Pancreas (tissue), 10 donors: ENCODE measurements at places on chromosomes 5 and 9. TPM values are rescaled to one million over a fixed set of nuclear protein-coding genes. Genes with fewer than 3 reads are reported as not detected.

The MARCOL gene
- not detected for polyA plus RNA-seq

DNA sequence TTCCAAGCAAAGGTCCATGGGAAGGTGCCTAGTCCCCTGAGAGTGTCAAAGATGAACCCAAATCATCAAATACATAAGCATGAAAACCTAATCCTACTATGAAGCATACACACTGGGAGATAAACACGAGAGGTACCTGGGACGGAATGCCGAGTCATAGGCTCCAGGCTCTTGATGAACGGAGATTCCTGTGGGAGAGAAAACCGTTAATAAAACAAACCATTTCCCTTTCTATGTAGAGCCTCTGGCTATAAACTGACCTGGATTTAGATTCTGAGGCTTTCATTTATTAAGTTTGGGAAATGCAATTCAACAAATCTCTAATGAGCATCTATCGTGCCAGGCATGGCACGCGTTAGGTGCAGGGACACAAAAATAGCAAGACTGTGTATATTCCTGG, 206.4 kb upstream of the IL12B start:
- no peak for DNase-seq

- no peak for DNase-seq
Observed at GRCh38 chr5:78607864-78608263, 40.7 kb downstream of the LHFPL2 start.

- no peak for DNase-seq
Observed at GRCh38 chr9:125511789-125512660, 195.0 kb downstream of the MAPKAP1 start.

DNA sequence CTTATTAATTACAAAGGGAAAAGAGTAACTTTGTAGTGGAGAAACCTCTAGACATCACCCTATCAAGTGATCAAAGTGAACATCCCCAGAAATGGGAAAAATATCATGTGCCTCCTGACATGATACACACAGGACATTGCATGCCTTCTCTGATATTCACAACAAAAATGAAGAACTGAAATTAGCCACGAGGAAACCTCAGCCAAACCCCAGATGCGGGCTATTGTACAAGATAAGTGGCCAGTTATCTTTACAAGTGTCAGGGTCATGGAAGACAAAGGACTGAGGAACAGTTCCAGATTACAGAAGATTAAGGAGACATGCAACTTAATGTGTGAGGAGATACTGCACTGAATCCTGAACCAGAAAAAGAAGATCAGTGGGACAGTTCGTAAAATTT, 23.8 kb upstream of the NPM1 start:
- no peak for DNase-seq

GRCh38 chr9:128405780-128406171, 14.9 kb upstream of the CERCAM start:
- no peak for DNase-seq

- no peak for DNase-seq
Observed at GRCh38 chr5:137712139-137712667, 23.7 kb downstream of the KLHL3 start.

- no peak for DNase-seq
Observed at GRCh38 chr5:527646-528628, 3.7 kb upstream of the SLC9A3 start.

- DNase-seq = no peak
Observed at GRCh38 chr9:128470560-128470959, 14.8 kb downstream of the ODF2 start.

- no peak for DNase-seq
Observed at GRCh38 chr5:2007878-2008501, 125.3 kb upstream of the IRX4 start.

DNA sequence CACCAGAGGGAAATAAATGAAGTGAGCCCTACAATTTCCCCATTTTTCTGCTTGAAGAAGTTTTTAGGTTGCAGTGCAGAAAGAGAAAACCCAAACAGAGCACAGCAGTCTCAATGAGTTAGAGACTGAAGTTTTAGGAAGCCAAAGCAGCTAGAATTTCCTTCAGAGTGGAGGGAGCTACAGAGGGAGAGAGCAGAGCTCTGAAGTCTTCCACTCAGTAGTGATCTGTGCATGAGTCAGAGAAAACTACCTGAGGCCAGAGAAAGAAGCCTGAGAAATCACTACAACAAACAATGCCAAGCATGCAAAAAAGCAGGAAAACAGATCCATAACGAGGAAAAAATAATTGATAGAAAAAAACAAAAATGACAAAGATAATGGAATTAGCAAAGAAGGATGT, 17.9 kb upstream of the NDUFB6 start:
- DNase-seq = no peak

The FSD1L gene
- 1.4 TPM for polyA plus RNA-seq

GRCh38 chr9:129225815-129226214, 47.8 kb upstream of the IER5L start:
- DNase-seq = no peak

GRCh38 chr5:158458086-158458485, 599.1 kb upstream of the CLINT1 start:
- DNase-seq = no peak

DNA sequence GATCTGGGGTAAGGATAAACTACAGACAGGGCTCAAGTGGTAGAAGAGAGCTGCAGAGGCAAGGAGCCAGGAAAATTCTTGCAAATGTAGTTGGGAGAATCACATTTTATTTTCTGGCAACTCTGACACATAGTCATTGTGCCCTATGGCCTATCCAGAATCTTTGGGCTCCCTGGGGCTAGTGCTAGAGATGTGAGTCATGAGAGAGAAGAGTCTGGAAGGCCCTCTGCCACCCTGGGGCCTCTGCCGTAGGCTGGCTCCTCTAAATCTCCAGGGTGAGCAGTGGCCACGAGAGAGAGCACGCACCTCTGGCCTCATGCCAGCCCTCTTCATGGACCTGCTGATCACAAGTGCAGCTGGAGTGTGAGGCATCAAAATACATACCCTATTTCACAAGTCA, 74.3 kb upstream of the SSBP2 start:
- DNase-seq = peak; percentile 44

DNA sequence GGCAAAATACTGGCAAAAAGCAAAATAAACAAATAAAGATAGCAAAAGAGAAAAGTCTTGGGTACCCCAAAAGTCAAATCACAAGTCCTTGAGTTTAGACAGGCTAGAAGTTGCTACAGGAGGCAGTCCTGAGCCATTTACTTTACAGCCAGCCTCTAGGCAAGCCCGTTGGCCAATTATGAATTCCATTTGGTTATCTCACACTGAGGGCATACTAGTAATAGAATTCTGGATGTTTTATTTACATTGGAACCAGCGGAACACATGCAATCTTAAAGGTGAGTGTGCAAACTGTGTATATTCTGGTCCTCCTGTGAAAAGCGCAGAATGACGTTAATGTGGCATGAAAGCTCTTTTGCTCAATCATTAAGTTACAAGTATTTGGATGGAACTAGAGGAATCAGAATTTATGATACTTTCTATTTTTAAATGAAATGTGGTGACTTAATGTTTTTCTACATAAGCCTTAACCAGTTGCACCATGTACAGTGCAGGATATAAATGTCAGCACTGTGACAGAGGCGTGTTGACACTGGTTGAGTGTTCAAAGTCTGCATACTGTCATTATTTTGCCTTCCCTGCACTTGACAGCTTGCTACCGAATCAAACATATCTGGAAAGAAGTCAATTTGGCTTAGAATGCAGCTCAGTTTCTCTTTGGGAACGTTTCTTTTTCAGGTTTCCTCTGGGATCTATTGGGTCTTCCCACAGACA, 7.9 kb downstream of the GDNF start:
- DNase-seq = no peak

- DNase-seq = no peak
Observed at GRCh38 chr9:104970271-104970987, 42.5 kb upstream of the ABCA1 start.

The PHF24 gene
- polyA plus RNA-seq = 0.11 TPM

- DNase-seq = peak; percentile 92
Observed at GRCh38 chr5:129904102-129904666, at the start of gene CHSY3. Gene CHSY3, plus strand, starts transcription at chr5:129904465.

The ZBED3 gene
- 6.7 TPM for polyA plus RNA-seq

GRCh38 chr9:126673689-126674364, 60.1 kb downstream of the LMX1B start:
- no peak for DNase-seq

DNA sequence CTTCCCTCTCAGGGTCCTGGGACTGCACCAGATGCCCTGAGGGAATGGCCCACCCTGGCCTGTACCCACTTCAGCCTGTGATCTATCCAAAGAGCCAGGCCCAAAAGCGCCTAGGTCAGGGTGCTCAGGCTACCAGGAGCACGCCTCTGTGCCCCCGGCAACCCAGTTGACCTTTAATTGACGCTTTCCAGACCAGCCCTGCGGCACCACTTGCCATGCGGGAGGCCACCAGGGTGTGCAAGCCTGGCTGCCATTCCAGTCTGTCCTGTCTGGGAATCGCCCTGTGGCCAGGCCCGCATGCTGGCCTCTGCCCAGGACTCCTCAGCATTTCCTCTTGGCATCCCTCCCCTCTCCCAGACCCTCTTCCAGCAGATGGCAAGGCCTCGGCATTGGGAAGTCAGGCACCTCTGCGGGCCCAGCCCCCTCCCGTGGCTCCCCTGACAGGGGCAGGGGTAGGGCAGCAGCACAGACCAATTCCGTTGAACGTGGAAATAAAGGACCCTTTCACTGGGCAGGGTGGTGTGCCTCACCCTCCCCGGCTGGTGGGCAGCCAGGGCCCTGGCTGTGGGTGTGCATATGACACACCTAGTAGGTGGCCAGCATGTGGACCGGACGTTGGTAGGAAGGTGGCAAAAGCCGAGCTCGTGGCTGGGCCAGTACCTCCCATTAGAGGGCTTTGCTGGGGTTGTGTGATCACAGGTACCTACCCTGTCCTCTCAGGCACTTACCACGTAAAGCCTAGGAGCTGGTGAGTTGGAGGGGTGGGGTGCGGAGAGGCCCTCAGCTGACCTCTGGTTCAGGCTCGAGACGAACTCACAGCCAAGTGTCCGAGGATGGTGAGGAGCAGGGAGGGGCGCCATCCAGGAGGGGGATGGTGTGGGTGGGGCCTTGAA, 3.5 kb upstream of the AIF1L start:
- DNase-seq = no peak

The C5orf58 gene
- polyA plus RNA-seq = 0.21 TPM

DNA sequence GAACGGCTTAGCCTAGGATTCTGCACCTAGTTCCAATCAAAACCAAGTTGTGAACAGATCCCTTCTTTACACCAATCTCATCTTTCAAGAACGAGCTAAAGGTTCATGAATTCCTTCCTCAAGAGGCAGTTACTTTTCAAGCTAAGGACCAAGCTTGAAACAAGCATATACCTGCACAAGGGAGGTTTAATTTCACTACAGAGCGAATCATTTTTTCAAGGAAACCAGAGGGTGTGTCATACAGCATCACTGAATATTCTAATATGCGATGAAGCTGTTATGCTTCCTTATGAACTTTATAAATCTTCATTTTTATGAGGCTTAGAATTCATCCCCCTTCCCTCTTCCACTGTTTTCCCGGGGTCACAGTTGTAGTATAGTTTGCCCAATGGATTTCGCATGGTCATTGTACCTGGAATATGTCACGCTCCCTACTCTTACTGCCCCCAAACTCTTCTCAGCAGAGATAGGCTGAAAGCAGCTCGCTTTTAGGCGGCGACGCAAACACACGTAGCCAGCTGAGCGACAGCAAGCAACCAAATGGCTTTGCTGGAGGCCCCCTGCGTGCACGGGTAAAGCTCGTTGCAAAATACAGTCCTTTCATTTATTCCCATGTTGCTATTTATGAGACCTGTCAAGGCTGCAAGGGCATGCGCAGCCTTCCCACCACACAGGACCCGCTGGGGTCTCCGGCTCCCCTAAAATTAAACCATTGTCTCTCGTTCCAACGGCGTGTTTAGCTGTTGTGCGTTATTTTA, 832 bp downstream of the LMBRD2 start:
- peak; percentile 30 for DNase-seq

DNA sequence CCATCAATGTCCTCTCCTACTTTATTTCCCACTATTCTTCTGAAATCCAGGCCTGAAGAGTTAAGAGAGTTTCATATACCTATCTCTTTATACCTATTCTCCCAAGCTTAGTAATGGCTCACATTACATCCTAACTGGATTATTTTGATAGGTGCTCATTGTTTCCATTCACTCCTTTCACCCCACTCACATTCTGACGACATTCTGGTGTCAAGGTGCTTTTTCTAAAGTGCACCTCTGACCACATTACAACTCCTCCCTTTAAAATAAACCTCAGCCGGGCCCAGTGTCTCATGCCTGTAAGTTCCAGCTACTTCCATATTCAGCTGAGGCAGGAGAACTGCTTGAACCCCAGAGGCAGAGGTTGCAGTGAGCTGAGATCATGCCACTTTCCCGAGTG, 417.1 kb downstream of the BNC2 start:
- no peak for DNase-seq

The SLCO4C1 gene
- polyA plus RNA-seq = 0.45 TPM

- no peak for DNase-seq
Observed at GRCh38 chr5:149470942-149471341, 80.3 kb downstream of the CSNK1A1 start.

GRCh38 chr5:120640778-120641177, 176.7 kb downstream of the PRR16 start:
- no peak for DNase-seq

DNA sequence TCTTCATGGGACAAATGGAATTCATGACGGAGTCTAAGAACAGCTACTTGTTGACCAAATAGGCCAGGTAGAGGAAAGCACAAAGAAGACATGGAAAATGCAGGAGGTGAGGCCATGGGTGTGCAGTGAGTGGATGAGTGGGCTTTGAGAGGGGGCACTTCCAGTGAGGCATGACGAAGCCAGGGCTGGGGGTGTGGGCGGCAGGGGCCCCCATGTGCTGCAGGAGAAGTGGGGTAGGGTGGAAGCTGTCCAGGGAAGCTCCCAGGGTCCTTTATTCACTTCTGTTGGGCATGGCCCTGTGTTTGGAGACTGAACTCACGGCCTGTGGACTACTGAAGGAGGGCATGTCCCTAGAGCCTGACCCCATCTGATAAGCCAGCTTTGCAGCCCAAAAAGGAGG, 127.6 kb upstream of the SLC25A48 start:
- DNase-seq = no peak

DNA sequence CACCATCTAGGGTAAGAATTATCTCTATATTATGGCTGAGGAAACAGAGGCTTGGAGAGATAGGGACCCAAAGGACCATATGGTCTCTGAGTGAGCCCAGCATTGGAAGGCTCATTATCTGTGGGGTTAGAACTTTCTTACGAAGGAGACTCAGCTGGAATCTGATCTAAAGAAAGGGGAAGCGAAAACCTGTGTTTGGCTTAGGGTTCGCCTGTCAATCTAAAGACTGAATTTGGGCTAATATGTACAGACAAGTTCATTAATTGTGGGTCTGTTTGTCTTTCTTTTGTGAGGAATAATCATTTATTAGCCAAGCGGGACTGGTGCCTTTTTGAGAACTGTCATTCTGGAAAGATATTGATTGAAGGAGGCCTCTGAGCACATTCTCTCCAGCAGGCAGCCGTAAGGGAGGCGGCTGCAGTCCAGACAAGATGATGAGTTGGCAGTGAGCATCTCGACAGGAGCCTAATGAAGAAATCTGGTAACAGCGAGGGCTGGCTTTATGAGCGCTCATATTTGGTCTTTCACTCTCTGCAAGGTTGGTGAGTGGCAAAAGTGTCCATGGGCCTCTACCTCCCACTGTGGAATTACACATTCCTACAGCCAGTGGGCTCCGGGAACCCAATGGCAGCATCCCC, 104.2 kb upstream of the GPR151 start:
- DNase-seq = no peak

- no peak for DNase-seq
Observed at GRCh38 chr5:28580616-28581015, 1542.2 kb upstream of the CDH9 start.
